Breast epithelium (tissue), 4 donors: ENCODE measurements at places on chromosomes 3 and 15. TPM values are rescaled to one million over a fixed set of nuclear protein-coding genes. Genes with fewer than 3 reads are reported as not detected.

DNA sequence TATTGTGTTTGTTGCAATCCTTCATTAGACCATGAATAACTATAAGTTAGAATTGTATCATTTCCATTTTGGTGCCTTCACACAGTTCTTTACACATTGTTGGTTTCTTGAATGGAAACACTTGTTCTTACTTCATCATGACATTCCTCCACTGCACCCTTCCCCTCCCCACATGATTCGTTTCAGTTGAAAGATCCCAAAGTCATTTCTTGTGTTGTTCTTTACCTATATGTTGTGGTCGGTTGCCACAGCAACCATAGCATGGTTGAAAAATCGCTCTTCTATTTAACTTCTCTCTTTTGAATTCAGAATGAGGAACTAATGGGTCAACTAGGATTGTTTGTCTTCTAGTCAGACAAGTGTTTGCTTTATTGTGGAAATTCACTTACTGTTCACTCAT, 103.3 kb downstream of the IL1RAP start:
- H3K27me3 ChIP-seq, result no peaks in the 10 kb centered on the region
- DNase-seq, result no peak
- no peaks in the 10 kb centered on the region for H3K4me1 ChIP-seq
- no peaks in the 10 kb centered on the region for H3K36me3 ChIP-seq
- no peak overlapping the region for H3K4me3 ChIP-seq

CACNA1D gene
- 0.96 TPM for total RNA-seq

DNA sequence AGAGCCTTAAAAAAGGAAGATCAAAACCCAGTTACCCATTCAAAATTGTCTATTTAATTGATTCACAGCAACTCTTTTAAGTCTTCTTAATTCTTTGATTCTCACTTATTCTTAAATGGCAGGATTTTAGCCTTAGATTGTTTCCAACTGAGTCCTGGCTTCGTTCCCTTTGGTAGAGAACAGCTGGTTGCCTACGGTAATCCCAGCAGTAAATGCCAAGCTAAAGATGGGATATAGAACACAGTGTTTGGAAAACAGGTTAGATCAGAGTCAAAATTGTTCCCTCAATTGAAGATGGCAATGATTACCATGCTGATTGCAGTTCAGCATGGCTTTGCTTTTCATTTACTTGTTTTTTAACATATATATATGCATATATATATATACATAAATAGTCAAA, 300.9 kb downstream of the PYDC2 start:
- no peaks in the 10 kb centered on the region for H3K36me3 ChIP-seq
- no peaks in the 10 kb centered on the region for H3K27me3 ChIP-seq
- DNase-seq, result no peak
- no peak overlapping the region for H3K4me3 ChIP-seq
- no peaks in the 10 kb centered on the region for H3K4me1 ChIP-seq

DNA sequence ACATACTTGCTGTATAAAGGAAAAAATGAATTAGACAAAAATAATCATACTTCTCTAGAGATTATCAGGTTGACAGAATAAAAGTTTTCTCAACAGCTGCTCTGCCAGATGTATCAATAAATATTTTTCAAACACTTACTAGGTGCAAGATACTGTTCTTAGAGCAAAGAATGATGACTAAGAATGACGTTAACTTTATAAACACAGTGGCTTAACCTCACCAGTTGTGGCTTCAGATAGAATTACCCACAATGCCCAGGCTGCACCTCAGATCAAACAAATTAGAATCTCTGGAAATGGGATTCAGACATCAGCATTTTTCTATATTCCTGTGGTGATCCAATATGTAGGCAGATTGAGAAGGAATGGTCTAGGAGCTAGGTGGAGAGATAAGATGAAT, 422.4 kb upstream of the ATP11B start:
- H3K36me3 ChIP-seq, result no peaks in the 10 kb centered on the region
- no peaks in the 10 kb centered on the region for H3K4me1 ChIP-seq
- H3K4me3 ChIP-seq, result no peak overlapping the region
- no peak overlapping the region for H3K27ac ChIP-seq
- no peaks in the 10 kb centered on the region for H3K27me3 ChIP-seq

GRCh38 chr15:85770096-85771041, 24.4 kb downstream of the KLHL25 start:
- H3K4me1 ChIP-seq, result peaks cover 16% of the 10 kb centered on the region
- H3K27ac ChIP-seq, result peak overlapping the region; percentile 98
- H3K36me3 ChIP-seq, result no peaks in the 10 kb centered on the region
- H3K4me3 ChIP-seq, result no peak overlapping the region
- no peaks in the 10 kb centered on the region for H3K27me3 ChIP-seq

GRCh38 chr15:33378866-33379480, 68.2 kb downstream of the RYR3 start:
- H3K27ac ChIP-seq, result no peak overlapping the region
- no peak for DNase-seq
- no peak overlapping the region for H3K4me3 ChIP-seq
- no peaks in the 10 kb centered on the region for H3K27me3 ChIP-seq
- H3K4me1 ChIP-seq, result no peaks in the 10 kb centered on the region
- no peaks in the 10 kb centered on the region for H3K36me3 ChIP-seq

DNA sequence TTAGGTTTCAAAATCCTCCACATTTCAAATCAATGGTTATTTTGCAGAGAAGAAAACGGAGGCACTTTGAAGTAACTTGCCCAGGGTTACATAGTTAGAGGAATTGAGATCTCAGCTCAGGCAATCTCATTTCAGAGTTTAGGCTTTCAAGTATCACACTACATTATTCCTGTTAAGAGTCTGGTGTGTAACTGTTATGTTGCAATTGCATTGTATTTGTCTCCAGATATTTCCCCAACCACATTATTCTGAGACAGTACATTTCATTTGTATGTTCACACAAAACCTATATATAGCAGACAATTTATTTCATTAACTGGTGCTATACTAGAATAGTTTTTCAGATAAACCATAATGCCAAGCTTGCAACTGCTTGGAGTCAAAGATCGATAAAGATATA, 154.2 kb upstream of the TSPAN3 start:
- H3K27ac ChIP-seq, result no peak overlapping the region

DNA sequence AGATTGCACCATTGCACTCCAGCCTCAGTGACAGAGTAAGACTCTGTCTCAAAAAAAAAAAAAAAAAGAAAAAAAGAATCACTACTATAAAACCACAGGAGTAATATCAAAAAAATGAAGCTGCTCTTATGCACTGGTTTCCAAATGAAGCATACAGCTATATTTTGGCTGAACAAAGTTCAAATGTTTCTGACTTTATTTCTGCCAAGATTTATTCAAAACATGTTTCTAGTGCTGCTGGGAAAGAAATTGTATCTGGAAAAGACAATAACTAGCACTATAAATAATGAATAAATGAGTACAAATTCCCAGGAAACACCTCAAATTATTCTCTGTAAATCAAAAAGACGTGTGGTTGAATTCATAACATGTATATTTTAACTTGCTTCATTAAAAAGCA, 102.5 kb upstream of the MME start:
- H3K4me3 ChIP-seq, result no peak overlapping the region
- H3K36me3 ChIP-seq, result no peaks in the 10 kb centered on the region
- no peak for DNase-seq
- H3K27ac ChIP-seq, result no peak overlapping the region

ANKRD34C gene
- total RNA-seq, result not detected

NOX5 gene
- total RNA-seq, result 1.9 TPM

GRCh38 chr15:74179983-74180880, 6.7 kb downstream of the ISLR start:
- DNase-seq, result peak; percentile 49
- H3K27ac ChIP-seq, result peak overlapping the region; percentile 74
- no peaks in the 10 kb centered on the region for H3K36me3 ChIP-seq
- no peaks in the 10 kb centered on the region for H3K27me3 ChIP-seq

DNA sequence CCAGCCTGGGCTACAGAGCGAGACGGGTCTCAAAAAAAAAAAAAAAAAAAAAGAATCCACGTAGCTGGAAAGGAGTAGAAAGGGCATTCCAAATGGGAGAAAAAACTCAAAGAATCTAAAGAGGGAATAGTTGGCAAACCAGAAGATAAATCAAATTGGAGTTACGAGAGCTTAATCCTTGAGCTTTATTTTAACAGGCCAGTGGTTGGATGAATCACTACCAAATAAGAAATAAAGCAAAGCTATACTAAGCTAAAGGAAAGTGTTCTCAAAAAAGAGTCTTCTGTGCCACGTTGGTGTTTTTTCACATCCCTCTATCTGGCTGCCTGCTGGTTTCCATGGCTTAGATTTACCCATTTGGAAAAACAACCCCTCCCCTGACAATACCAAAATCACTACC, 14.0 kb downstream of the VGLL4 start:
- no peaks in the 10 kb centered on the region for H3K27me3 ChIP-seq
- no peak for DNase-seq
- H3K4me3 ChIP-seq, result no peak overlapping the region
- peaks cover 6% of the 10 kb centered on the region for H3K4me1 ChIP-seq
- no peak overlapping the region for H3K27ac ChIP-seq

GRCh38 chr3:41131224-41131623, 68.1 kb upstream of the CTNNB1 start:
- H3K36me3 ChIP-seq, result no peaks in the 10 kb centered on the region
- H3K27me3 ChIP-seq, result no peaks in the 10 kb centered on the region
- H3K4me3 ChIP-seq, result no peak overlapping the region
- no peak for DNase-seq

C2CD4A gene
- not detected for total RNA-seq
